ENCODE measurements at places on chromosomes 6 and 20.

DNA sequence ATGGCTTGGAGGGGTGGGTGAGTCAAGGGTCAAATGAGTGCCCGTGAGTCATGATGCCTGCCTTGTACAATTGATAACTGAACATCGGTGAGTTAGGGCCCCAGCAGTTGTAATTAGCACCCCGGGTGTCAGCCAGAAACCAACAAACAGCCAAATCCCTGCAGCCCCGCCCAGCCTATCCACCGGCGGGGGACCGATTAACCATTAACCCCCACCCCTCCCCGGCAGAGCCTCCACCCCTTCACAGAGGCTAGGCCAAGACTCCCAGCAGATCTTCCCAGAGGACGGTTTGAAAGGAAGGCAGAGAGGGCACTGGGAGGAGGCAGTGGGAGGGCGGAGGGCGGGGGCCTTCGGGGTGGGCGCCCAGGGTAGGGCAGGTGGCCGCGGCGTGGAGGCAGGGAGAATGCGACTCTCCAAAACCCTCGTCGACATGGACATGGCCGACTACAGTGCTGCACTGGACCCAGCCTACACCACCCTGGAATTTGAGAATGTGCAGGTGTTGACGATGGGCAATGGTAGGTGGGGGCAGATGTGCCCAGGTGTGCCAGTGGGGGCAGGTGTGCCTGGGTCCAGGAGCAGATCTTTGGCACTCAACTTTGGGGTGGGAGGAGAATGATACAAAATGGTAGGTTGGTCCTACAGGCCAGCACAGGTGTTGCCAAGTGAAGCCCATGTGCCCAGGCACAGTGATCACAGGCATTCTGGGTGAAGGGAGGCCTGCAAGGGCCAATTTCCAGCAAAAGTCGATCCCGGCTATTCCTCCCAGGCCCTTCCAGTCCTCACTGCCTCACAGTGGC lies 45.7 kb downstream of the HNF4A start:
- H3K36me3 ChIP-seq: no peaks in the 10 kb centered on the region
- peaks cover 2% of the 10 kb centered on the region for H3K27me3 ChIP-seq
- H3K27ac ChIP-seq: no peak overlapping the region
- no peak overlapping the region for H3K4me3 ChIP-seq
- no peaks in the 10 kb centered on the region for H3K4me1 ChIP-seq
- DNase-seq: no peak

DNA sequence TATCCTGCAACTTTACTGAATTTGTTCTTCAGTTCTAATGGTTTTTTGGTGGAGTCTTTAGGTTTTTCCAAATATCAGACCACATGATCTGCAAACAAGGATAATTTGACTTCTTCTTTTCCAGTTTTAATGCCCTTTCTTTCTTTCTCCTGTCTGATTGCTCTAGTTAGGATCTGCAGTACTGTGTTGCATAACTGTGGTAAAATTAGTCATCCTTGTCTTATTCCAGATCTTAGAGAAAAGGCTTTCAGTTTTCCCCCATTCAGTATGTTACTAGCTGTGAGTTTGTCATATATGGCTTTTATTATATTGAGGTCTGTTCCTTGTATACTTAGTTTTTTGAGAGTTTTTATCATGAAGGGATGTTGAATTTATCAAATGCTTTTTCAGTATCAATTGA lies 4.3 kb downstream of the MICA start:
- H3K4me3 ChIP-seq: no peak overlapping the region
- no peak for DNase-seq
- peaks cover 7% of the 10 kb centered on the region for H3K36me3 ChIP-seq
- peaks cover 55% of the 10 kb centered on the region for H3K4me1 ChIP-seq
- no peaks in the 10 kb centered on the region for H3K27me3 ChIP-seq

- peaks cover 13% of the 10 kb centered on the region for H3K4me1 ChIP-seq
- DNase-seq: no peak
- H3K27me3 ChIP-seq: no peaks in the 10 kb centered on the region
Measured at GRCh38 chr6:159955945-159956361, 12.9 kb upstream of the IGF2R start.

GRCh38 chr6:128259029-128259724 lies 261.2 kb downstream of the PTPRK start:
- no peaks in the 10 kb centered on the region for H3K27me3 ChIP-seq
- no peak for DNase-seq
- peak overlapping the region; percentile 71 for H3K4me3 ChIP-seq

- peaks cover 35% of the 10 kb centered on the region for H3K4me1 ChIP-seq
- peak overlapping the region; percentile 16 for H3K27ac ChIP-seq
- H3K27me3 ChIP-seq: no peaks in the 10 kb centered on the region
- H3K36me3 ChIP-seq: peaks cover 36% of the 10 kb centered on the region
- H3K4me3 ChIP-seq: no peak overlapping the region
- no peak for DNase-seq
Measured at GRCh38 chr6:31266567-31267360, 5.1 kb downstream of the HLA-C start.

DNA sequence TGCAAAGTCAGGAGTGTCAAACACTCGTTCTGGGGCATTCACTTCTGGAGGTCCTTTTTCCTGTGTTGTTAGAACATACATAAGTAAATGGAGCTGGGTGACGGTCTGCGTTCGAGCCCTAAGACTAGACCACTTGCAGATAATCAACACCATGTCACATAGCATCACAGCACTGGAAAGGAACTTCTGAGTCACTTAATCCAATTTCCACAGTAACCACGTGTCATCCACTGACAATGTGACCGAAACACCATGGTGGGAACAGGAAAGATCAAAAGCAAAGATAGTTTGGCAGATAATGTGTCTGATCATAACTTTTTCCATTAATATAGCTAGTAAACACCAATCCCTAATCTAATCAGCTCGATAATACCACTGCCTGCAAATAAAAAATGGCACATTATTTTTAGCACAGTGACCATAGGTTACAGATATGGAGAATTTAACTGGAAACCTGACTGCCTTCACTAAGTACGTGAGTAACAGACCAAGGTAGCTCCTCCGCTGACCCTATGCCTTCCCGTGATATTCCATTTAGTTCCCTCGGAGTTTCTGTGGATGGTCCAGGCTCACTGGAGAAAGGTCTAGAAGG lies 34.8 kb downstream of the WRNIP1 start:
- H3K4me3 ChIP-seq: no peak overlapping the region
- no peaks in the 10 kb centered on the region for H3K27me3 ChIP-seq
- H3K4me1 ChIP-seq: peaks cover 39% of the 10 kb centered on the region
- peak; percentile 22 for DNase-seq

DNA sequence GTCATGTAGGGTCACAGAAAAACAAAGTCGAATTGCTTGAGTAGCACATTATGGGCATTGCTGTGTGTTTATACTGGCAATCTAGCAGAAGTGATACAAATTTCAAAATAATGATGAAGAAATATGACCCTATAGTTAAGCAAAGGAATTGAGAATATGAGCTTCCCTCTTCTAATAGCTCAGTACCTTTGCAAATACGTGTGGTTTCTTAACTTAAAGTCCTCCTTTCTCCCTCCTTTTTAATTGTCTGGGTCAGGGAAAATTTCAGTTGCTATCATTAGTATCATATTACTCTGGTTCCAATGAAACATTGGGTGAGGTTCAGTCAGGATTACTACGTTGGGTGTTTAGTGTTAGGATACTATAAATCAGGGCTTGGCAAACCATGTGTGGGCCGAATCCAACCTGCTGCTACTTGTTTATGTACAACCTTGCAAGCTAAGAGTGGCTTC lies 166.8 kb upstream of the CARMIL1 start:
- no peak overlapping the region for H3K4me3 ChIP-seq
- no peak overlapping the region for H3K27ac ChIP-seq
- DNase-seq: no peak
- H3K27me3 ChIP-seq: no peaks in the 10 kb centered on the region

GRCh38 chr6:150409576-150410066 lies 40.8 kb downstream of the IYD start:
- peaks cover 65% of the 10 kb centered on the region for H3K27me3 ChIP-seq
- no peak overlapping the region for H3K4me3 ChIP-seq
- DNase-seq: no peak
- no peaks in the 10 kb centered on the region for H3K36me3 ChIP-seq
- peaks cover 2% of the 10 kb centered on the region for H3K4me1 ChIP-seq
- H3K27ac ChIP-seq: no peak overlapping the region

DNA sequence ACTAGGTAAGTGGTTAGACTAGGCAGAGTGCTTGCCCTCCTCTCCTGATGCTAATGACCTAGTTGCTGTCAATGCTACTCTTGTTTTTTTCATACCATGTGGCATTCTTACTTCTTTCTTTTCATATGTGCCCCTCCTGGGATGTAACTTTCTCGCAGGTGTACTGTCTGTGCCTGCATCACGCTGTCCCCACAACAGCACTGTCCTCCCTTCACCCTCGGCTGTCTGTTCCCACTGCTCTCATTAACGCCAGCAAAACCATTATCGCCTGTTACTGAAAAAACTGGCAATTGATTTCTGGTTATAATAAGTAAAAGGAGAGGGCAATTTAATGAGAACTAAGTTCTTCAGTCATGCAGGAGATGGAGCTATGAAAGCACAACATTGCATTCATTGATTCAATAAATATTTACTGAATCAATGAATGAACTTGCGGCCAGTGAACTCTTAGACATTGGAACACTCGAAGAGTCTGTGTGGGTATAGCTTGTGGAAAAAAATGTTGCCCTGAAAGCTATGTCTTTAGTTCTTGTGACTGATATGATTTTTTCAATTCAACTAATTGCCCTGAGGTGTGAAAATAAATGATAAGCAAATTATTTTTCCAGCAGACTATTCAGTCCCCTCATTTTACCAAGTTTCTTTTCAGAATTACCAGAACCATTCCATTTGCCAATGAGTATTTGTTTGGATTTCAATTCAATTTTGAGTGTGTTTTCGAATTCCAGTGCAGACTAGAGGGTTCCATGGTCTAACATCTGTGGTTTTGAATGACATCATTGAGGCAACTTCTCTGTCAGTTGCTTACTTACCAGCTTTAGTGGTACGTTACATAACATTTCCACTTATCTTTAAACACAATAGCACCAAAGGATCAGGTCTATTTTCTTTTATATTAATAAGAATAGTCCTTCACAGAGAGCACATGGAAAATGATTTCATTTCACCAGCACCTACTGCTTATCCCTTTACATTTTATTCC lies 2.1 kb downstream of the SLC17A4 start:
- H3K4me1 ChIP-seq: no peaks in the 10 kb centered on the region
- H3K36me3 ChIP-seq: no peaks in the 10 kb centered on the region
- H3K4me3 ChIP-seq: no peak overlapping the region
- H3K27ac ChIP-seq: no peak overlapping the region
- no peak for DNase-seq
- H3K27me3 ChIP-seq: peaks cover 5% of the 10 kb centered on the region

GRCh38 chr6:154461348-154461747 lies 49.1 kb downstream of the CNKSR3 start:
- H3K27ac ChIP-seq: no peak overlapping the region
- no peak for DNase-seq
- no peak overlapping the region for H3K4me3 ChIP-seq
- no peaks in the 10 kb centered on the region for H3K36me3 ChIP-seq

- no peaks in the 10 kb centered on the region for H3K4me1 ChIP-seq
- no peaks in the 10 kb centered on the region for H3K36me3 ChIP-seq
- H3K27me3 ChIP-seq: peaks cover 2% of the 10 kb centered on the region
Measured at GRCh38 chr6:8855411-8855810, 420.1 kb upstream of the SLC35B3 start.

DNA sequence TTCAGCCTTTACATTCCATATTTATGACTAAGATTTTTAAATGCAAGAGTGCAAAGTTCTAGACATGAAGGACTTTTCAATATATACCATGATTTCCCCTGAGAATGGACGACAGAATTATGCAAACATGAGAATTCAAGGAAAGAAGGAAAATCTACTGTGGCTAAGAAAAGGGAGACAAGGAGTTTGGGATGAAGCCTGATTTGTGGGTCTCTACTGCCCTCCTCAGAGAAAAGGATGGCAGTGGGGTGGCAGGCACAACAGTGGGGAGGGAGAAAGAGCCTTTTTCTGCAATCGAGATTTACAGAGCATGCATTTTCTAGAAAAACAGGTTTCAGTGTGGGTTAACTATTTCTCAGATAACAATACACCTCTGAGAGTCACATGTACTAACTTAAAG lies 466.9 kb upstream of the NRSN1 start:
- no peak overlapping the region for H3K4me3 ChIP-seq
- H3K4me1 ChIP-seq: no peaks in the 10 kb centered on the region
- no peaks in the 10 kb centered on the region for H3K27me3 ChIP-seq
- no peak for DNase-seq

DNA sequence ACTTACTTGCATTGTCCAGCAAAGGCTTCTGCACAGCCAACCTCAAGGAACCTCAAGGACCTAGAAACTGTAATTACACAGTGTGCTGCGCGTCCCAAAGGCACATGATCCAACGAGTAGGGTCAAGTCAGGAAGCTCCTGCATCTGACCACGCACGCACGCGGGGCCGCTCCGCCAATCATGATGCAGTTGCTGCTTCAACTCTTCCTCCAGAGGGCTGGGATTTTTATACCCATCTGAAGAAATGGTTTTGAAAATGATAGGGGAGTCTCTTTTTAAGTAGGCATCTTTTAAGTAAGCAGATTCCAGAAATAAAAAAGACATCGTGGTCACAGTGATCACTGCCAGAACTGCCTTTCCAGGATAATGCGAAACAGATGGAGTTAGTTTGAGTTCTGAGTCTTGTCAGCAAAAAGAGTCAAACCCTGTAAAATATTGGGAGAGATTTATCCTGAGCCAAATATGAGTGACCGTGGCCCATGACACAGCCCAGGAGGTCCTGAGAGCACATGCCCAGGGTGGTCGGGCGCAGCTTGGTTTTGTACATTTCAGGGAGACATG lies 34.0 kb downstream of the KIF25 start:
- H3K4me1 ChIP-seq: no peaks in the 10 kb centered on the region
- H3K36me3 ChIP-seq: peaks cover 1% of the 10 kb centered on the region
- DNase-seq: no peak
- no peak overlapping the region for H3K4me3 ChIP-seq
- H3K27ac ChIP-seq: no peak overlapping the region

- peak overlapping the region; percentile 7 for H3K27ac ChIP-seq
- peaks cover 54% of the 10 kb centered on the region for H3K4me1 ChIP-seq
- no peak overlapping the region for H3K4me3 ChIP-seq
- H3K36me3 ChIP-seq: peaks cover 41% of the 10 kb centered on the region
- DNase-seq: no peak
Measured at GRCh38 chr6:125818225-125818657, 27.5 kb downstream of the NCOA7 start.

- H3K4me3 ChIP-seq: no peak overlapping the region
- DNase-seq: no peak
- H3K27ac ChIP-seq: no peak overlapping the region
- H3K36me3 ChIP-seq: peaks cover 5% of the 10 kb centered on the region
Measured at GRCh38 chr20:34052414-34052813, 58.7 kb downstream of the RALY start.

GRCh38 chr20:35215066-35215956 lies 11.2 kb upstream of the MMP24 start:
- H3K27ac ChIP-seq: no peak overlapping the region
- DNase-seq: no peak
- no peak overlapping the region for H3K4me3 ChIP-seq
- H3K27me3 ChIP-seq: no peaks in the 10 kb centered on the region
- no peaks in the 10 kb centered on the region for H3K4me1 ChIP-seq
- no peaks in the 10 kb centered on the region for H3K36me3 ChIP-seq

- H3K36me3 ChIP-seq: no peaks in the 10 kb centered on the region
- no peak overlapping the region for H3K4me3 ChIP-seq
- H3K27me3 ChIP-seq: peaks cover 30% of the 10 kb centered on the region
Measured at GRCh38 chr6:40599555-40599954, 12.4 kb upstream of the LRFN2 start.

- DNase-seq: peak; percentile 3
- no peaks in the 10 kb centered on the region for H3K27me3 ChIP-seq
- no peak overlapping the region for H3K4me3 ChIP-seq
- peaks cover 19% of the 10 kb centered on the region for H3K4me1 ChIP-seq
- H3K27ac ChIP-seq: no peak overlapping the region
Measured at GRCh38 chr20:25486377-25486776, 78.9 kb downstream of the GINS1 start.

GRCh38 chr6:158830736-158831135 lies 11.6 kb upstream of the EZR start:
- no peak overlapping the region for H3K4me3 ChIP-seq
- H3K36me3 ChIP-seq: no peaks in the 10 kb centered on the region
- no peak overlapping the region for H3K27ac ChIP-seq
- no peak for DNase-seq
- peaks cover 5% of the 10 kb centered on the region for H3K27me3 ChIP-seq
